Stimulated activated CD4-positive, alpha-beta T cell treated with anti-CD3 and anti-CD28 coated beads, Interleukin-15, amount 100 ng/mL, for 1 hour (primary cell): ENCODE measurements at places on chromosomes 1 and 21.

GRCh38 chr1:15196807-15197530 is 43.4 kb downstream of the TMEM51 start:
- DNase-seq = no peak

DNA sequence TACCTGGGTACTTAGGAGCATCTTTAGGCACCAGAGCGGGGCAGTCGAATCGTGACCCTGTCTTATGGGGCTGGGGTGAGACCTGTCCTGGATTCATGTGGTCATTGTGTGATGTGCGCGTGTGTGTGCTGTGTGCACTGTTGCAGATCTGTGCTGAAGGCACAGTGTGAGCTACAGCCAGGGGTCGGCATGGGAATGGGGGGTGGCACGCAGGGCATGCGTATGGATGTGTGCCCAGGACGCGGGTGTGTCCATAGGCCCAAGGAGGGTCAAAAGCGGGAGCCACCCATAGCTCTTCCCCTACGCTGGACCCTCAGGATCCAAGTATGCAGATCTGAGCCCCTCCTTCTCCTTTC is 14.6 kb downstream of the PTPRF start:
- no peak for DNase-seq

DNA sequence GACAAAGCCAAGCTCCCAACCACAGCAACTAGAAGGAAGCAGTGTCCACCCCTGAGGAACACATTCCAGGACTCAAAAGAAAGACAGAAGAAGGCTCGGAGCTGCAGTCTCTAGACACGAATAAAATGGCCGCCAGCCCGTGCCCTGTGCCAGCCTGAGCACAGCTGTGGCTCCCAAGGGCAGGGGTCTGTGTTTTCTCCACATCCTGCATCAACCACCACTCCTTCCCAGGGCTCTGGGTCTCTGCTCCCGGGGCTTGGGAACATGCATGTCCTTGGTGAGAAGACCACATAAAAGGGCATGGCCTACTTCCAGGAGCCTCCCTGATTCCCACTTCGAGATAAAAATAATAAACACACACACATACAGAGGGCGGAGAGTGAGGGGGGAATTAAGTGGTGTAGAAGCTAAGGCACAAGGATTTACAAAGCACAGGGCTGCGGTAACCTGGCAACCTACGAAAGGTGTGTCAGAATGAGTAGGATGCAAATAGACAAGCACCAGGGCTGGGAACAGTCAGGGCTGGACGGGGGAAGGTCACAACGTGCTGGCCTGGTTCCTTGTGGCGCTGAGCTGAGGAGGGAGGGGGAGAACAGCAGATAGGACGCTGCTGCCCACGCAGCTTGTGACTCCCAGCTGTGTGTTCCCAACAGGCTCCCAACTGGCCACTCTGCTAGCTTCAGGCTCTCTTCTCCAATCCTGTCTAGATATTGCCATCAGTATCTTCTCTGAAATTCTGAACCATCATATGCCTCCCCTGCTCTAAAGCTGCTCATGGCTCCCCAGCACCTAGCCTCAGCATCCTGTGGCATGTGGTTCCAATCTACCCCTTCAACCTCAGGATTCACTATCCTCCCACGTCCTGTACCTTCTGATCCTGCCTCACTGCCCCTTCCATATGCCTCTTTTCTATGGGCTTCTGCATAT is 72.5 kb downstream of the CD34 start:
- no peak for DNase-seq

GRCh38 chr1:204442376-204443259 is 31.0 kb upstream of the PPP1R15B start:
- DNase-seq = no peak

GRCh38 chr1:154361357-154361756 is 36.0 kb downstream of the ATP8B2 start:
- no peak for DNase-seq

DNA sequence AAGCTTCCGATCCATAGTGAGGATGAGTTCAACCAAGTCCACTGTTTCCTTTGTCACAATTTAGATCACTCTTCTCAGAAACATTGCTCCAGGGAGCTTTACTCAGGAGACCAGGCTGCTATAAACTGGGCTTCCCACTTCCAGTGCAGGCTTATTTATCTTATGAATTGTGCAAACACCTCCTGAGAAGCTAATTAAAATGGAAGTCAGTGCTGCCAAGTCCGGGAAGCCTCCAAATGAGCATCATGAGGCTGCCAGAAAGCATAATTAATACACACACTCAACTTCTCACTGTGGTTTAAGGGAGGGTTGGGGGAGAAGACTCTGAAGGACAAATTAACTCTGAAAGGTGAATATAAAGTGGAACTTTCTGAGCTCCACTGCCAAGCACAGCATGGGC is 145.0 kb upstream of the SGIP1 start:
- DNase-seq = no peak
